ENCODE measurements at places on chromosomes 1 and 21.
A peak's percentile ranks its signal among the peaks of the same experiment; 100 is the strongest.

DNA sequence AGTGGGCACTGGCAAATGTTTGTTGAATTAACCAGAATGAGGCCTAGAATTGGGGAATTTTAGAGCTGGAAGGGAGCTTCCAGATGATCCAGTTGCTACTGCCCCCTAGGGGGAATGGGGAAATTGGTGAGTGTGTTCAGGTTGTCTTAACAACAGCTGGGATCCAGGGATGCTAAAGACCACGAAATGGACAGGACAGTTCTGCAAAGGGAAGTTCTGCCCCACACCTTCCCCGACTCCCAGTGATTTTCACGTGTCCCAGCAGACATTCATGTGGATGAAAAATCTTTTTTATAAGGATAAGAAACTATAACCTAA, 33.9 kb downstream of the TRIM62 start:
- DNase-seq: peak; percentile 28

DNA sequence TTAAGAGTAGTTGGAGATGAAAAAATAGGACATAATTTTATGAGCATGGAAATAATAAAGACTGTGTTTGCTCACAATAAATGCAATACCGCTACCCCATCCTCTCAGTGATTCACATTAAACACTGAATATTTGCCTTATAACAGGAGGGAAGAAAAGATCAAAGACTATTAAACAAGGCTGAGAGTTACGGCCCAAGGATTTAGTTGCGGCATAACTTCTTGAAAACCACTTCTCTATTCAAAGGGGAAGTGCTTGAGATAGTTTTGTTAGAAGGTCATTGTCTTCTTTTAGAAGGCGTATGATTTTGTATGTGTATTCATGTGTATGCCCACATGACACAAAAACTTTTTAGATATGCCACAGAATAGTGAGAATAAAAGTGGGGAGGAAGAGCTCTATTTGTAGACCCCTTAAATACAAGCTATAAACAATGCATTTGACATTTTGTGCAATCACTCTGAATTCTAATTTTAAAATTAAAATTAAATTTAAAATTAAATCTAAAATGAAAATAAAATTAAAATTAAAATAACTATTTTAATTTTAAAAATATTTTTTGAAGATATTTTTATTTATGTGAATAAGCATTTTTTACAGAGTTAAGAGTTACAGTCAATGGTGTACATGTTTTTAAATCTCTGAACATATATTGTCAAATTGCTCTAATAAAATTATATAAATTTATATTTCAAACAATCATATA, 986.6 kb upstream of the ADAMTS5 start:
- DNase-seq: no peak

DNA sequence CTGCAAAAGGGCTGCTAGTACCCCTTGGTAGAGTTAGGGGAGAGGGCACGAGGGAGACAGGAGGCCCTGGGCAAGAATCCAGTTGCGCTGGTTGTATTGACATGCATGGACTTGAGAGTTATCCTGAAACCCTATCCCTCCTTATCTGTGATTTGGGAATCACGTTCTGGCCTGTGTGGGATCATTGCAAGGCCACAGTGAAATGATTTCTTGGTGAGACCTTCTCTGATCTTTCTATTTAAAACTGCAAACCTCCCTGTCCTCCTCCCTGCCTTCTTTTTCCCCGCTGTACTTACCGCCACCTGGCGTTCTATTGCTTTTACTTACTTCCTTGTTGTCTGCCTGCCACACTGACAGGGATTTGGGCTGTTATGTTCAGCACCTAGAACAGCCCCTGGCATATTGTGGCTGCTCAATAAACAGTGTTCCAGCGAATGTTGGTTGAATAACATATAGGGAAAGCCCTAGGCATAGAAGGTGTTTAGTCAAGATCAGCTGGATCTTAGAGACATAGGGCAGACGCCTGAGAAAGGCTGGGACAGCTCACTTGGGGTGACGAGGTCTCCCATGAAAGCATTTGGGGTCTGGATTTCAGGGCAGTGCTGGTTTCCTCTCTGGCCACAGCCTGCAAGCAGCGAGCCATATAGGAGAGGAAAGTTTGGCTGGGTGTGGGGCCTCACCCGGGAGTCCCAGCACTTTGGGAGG, 25.6 kb downstream of the ALPL start:
- peak; percentile 79 for DNase-seq

DNA sequence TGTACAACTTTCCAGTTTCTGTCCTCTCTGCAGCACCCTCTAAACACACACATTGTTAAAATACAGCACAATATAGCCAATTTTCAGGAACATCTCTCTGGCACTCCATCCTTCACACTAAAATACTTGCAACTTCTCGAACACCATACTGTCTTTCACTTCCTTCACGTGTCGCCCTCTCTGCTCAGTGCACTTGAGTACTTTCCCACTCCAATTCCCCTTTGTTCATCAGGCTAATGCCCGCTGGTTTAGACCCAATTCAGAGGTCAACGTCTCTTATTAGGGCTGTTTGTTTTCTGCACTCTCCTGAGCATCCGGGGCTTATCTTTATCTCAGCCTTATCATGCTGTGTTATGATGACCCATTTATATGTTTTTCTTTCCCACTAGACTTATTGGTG, 238.2 kb upstream of the SGIP1 start:
- no peak for DNase-seq

GRCh38 chr1:37746806-37747205, 18.1 kb downstream of the EPHA10 start:
- no peak for DNase-seq

DNA sequence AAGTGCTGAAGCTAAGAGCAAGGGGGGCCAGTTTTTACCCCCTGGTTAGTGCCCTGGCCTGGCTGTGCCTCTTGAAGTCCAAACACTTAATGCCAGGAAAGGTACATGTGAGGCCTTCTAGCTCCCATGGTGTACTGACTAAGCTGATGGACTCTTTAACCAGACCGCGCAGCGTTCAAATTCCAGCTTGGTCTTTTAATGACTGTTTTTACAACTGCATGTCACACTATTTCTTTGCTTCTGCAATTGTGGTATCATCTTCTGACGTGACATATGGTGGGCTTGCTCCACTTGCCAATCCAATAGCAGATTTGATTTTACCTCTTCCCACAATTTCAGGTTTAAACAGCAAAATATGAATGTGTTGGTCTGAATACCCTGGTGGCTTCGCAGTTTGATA, 197.3 kb downstream of the HUNK start:
- no peak for DNase-seq

All from erythroblast (primary cell).